Activated T-cell treated with anti-CD3 and anti-CD28 coated beads for 4 hours (primary cell): ENCODE measurements at places on chromosomes 11 and 22.

GRCh38 chr11:18050848-18051247 is 4.8 kb upstream of the TPH1 start:
- no peak for DNase-seq

DNA sequence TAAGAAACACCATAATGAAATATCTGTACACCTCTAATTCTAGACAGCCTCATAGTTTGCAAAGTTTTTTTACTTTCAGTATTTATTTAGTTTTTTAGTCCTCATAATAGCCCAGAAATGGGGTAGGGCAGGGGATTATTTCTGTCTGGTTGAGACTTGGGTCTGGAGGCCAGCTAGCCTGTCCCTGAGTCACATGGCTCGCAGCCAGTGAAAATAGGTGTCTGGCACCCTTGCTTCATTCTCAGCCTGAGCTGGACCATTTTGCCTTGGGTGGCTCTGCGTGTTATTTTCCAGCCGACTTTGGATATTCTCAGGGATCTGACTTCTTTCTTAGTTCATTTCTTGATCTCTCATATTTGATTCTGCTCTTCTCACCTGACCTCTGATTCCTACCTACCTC is 123.9 kb upstream of the NARS2 start:
- DNase-seq, result no peak

- no peak for DNase-seq
Observed at GRCh38 chr11:14634813-14635212, 8.8 kb upstream of the PDE3B start.

DNA sequence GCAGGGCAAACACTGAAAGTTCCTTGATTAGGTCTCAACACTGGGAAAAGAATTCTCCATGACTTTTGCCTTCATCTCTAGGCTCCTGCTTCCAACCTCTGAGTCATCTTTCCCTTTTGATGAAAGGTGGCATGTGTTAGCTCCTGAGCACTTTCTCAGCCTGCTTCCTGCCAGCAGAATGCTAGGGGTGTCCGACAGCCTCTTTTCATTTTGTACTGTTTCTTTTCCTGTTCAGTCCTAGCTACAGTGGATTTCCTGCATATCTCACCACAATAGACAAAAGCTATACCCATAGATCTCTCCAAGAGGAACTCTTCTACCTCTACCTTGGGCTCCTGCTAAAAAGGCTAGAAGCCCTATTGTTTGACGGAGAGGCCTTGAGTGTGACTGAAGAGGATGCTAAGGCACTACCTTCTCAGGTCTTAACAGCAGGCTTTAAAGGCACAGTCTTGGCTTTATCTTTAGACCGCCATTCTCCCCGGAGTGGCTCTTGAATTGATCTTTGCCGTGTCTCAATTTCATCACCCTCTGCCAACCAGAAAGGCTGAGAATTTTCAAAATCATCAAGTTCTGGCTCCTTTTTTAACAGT is 145.5 kb downstream of the RBFOX2 start:
- no peak for DNase-seq

- peak; percentile 38 for DNase-seq
Observed at GRCh38 chr11:114059278-114059983, at the start of gene ZBTB16. ZBTB16 (plus strand) TSS chr11:114059711; CDS start chr11:114063301, 3,590 bp downstream.
